Suppressor macrophage treated with lipopolysaccharide for 1 hour (primary cell): ENCODE measurements at places on chromosomes 13 and 19.

GRCh38 chr13:65744836-65745235 is 1485.3 kb downstream of the PCDH9 start:
- no peak for DNase-seq

GRCh38 chr19:10013834-10014618 is 743 bp downstream of the RDH8 start:
- no peak for DNase-seq

GRCh38 chr19:15636026-15636425 is 4.7 kb upstream of the CYP4F3 start:
- DNase-seq = no peak

DNA sequence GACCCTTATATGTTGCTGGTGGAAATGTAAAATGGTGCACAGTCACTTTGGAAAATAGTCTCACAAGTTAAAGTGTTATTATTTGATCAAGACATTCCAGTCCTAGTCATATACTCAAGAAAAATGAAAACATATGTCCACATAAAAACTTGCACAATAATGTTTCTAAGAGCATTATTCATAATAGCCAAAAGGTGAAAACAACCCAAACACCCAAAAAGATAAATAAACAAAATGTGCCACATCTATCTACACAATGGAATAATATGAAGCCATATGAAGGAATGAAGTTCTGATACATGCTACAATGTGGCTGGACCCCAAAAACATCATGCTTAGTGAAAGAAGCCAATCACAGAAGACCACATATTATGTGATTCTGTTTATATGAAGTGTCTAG is 14.4 kb upstream of the AKAP8 start:
- DNase-seq = no peak

DNA sequence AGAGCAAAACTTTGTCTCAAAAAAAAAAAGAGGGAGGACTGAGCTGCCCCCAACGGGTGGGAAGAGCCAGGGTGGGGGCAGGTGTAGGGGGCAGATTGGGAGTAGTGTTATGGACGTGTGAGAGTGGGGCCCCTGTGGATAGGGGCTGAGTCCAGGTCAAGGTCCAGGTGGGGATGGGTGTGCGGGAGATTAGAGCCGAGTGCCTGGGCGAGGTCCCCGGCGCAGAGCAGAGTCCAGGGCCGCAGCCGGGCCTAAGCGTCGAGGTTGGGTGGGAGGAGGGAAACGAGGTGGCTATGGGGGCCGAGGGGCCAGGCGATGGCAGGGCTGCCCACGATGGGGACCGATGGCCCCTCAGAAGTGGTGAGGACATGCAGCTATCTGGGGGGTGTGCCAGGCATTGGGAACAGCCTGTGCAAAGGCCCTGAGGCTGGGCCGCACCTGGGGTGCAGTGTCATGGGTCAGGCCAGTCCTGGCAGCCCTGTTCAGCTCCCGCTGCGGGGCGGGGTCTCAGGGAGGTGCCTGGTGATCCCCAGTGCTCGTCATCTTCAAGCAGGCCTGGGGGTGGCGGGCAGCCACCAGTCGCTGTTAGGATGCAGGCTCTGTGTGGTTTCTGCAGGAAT is 12.3 kb upstream of the MISP start:
- DNase-seq = no peak

- no peak for DNase-seq
Measured at GRCh38 chr13:109949397-109949796, 163.0 kb upstream of the IRS2 start.

GRCh38 chr13:68535329-68535728 is 1305.2 kb upstream of the PCDH9 start:
- DNase-seq = no peak

- DNase-seq = peak; percentile 97
Measured at GRCh38 chr19:18000915-18001776, 6.8 kb upstream of the ARRDC2 start.

- DNase-seq = peak; percentile 99
Measured at GRCh38 chr19:49877020-49877878, at the start of the genes AKT1S1 and TBC1D17. Gene AKT1S1, minus strand, starts transcription at chr19:49877355. Its CDS starts 4,060 bp downstream, at chr19:49873295. Gene TBC1D17, plus strand, starts transcription at chr19:49877702. Its CDS starts 22 bp downstream, at chr19:49877724.

DNA sequence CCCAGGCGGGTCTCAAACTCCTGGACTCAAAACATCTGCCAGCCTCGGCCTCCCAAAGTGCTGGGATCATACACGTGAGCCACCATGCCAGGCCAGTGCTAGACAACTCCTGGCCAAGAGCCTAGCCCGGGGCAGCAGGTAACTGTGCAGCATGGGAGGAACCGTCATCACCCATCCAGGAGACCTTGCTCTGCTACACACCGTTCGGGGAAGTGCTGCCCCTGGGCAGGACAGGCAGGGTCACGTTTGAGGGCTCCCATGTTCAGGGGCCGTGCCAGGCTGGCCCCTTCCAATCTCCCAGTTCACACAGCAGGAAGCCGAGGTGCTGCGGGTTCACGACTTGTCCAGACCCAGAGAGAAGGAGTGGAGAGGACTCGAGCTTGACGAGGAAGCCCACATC is 35.1 kb downstream of the NAXD start:
- DNase-seq = no peak
